ENCODE measurements at places on chromosomes 3 and 15.

GRCh38 chr3:72200332-72200731 lies 415.4 kb upstream of the PROK2 start:
- no peak for DNase-seq

DNA sequence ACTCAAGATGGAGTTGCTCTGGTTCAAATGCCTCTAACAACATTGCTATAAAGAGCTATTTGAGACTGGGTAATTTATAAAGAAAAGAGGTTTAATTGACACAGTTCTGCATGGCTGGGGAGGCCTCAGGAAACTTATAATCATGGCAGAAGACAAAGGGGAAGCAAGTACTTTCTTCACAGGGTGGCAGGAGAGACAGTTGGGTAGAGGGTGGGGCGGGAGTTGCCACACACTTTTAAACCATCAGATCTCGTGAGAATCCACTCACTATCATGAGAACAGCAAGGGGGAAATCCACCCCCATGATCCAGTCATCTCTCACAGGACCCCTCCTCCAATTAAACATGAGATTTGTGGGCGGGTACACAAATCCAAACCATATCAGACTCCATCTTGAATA lies 30.7 kb downstream of the MAP2K5 start:
- DNase-seq: no peak

DNA sequence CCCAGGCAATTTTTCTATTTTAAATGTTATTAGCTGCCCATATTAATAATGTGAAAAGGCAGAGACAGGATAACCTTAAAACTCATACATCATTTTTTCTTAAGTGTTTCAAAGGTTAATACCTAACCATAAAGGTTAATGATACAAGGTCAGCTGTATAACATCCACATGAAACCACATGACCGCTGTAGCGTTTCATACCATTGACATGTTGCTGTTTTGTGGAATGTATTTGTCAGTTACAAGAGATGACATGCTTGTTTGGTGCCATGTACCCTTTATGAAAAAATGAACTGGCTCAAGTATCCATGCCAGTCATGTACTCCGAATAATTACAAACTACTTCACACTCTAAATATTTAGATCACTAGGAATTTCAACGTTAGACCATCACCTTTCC lies 207.4 kb downstream of the FMN1 start:
- no peak for DNase-seq

- peak; percentile 49 for DNase-seq
Measured at GRCh38 chr3:47016934-47017435, 37.5 kb downstream of the NBEAL2 start.

DNA sequence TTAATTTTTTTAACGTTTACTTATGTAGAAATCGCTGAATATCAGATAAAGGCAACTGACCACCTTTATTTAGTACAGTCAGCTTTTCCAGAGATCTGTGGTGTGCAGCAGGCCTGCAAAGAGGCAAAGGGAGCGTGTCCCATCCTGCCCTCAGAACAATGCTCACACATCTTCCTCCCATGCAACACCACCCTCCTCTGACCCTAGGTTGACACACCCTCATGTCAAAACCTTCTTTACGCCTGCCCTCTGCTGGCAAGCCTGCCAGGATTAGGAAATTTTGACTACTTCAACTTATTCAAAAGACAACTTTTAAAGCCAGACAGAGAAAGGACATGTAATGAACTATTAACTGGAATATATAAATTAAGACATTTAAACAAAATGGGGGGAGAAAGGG lies 513.7 kb downstream of the FOXP1 start:
- DNase-seq: peak; percentile 78

GRCh38 chr3:181330821-181331563 lies 341.5 kb upstream of the DNAJC19 start:
- DNase-seq: no peak

DNA sequence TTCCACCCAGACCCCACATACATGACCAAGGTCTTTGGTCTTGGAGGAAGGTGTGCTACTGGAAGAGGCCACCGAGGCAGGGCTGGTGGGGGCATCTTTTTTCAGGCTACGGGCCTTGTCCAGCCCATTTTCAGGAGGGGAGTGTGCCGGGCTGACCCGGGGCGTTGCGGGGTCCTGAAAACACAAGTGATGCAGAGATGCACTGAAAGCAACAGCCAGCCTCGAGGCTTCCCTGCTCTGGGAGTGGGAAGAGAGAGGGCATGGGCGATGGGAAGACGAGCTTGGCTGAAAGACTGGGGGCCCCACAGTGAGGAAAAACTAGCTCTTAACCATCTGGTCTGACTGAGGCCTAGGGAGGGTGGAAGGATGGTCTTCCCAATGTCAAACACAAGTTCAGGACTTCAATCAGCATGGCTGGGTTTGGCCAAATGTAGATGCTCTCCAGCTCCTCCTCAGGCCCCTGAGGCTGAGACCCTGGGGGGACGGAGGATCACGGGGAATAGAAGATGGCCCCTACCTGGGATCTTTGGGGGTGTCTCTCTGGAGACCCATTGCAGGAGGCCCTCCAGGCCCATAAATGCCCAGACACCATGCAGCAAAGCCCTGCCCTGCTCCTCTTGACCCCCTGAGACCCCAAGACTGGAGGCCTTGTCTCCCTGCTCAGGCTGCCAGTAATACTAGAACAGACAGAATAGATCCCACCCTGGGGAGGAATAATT lies 38.9 kb downstream of the TLE3 start:
- no peak for DNase-seq

GRCh38 chr3:39103791-39104552 lies 3.5 kb downstream of the GORASP1 start:
- DNase-seq: no peak

- no peak for DNase-seq
Measured at GRCh38 chr15:25866874-25867273, 3.7 kb upstream of the ATP10A start.

- no peak for DNase-seq
Measured at GRCh38 chr15:92336419-92336987, 57.2 kb upstream of the ST8SIA2 start.

GRCh38 chr3:141015481-141015880 lies 35.7 kb upstream of the SPSB4 start:
- DNase-seq: no peak

GRCh38 chr3:148599481-148599880 lies 98.2 kb upstream of the AGTR1 start:
- no peak for DNase-seq

DNA sequence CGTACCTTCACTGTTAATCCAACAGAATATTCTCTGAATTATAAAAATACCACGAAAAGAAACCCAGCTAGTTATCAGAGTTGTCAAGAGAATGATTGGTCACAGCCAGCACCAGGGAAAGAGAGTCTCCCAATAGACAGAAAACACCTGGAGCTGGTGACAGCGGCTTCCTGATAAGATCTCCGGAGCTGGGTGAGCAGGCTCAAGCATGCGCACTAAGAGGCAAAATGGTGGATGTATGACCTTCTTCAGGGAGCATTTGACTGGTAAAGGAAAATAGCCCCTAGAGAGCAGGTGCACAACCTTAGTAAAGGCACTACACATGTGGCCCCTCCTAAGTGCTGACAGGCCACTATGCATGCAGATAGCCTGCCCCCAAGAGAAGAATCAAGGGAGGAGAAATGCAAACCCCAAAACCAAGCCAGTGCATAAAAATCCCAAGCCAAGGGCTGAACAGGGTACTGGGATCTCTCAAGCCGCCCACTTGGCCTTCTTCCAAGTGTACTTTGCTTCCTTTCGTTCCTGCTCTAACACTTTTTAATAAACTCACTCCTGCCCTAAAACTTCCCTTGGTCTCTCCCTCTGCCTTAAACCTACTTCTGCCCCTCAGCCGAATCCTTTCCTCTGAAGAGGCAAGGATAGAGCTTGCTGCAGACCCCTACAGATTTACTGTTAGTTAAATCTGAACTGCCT lies 93.2 kb downstream of the UACA start:
- DNase-seq: no peak

GRCh38 chr15:27081676-27082418 lies 110.9 kb downstream of the GABRG3 start:
- no peak for DNase-seq

DNA sequence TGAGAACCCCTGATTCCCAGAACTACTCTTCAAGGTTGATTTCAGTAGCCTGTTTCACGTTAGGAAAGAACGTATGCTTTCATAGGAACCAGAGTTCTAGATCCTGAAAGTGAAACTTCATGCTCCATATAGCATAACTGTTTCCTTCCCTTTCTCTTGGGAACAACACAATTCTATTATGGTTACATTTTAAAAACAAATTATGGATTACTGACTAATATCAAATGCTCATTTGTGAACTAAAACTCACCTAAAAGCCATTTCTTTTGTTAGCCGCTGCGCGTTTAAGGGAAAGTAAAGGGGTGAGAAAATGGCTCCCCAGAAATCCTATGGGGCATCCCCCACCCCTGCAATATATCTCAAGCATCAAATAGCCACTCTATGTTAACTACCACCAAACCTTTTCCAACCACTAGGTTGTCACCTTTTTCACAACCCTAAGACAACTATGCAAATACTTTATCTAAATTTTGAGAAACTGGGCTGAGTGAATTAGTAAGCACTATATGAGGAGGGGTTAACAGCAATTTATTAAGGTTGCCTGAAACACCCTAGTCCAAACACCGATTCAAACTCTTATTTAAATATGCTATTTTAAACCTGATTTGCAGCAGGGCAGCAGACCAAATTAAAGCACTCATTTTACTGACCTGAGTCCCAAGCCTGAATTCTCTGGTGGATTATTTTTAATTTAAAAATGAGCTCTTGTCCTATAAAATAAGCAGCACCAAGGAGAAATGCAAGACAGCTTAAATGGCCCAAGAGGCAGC lies 2.4 kb downstream of the SIAH2 start:
- peak; percentile 46 for DNase-seq

- no peak for DNase-seq
Measured at GRCh38 chr3:56054844-56055243, 413.4 kb downstream of the ERC2 start.

GRCh38 chr15:33584797-33585196 lies 274.0 kb downstream of the RYR3 start:
- DNase-seq: no peak

GRCh38 chr15:65033659-65034269 lies 4.3 kb upstream of the MTFMT start:
- DNase-seq: peak; percentile 42

- no peak for DNase-seq
Measured at GRCh38 chr15:76575274-76575673, 238.7 kb downstream of the ISL2 start.

GRCh38 chr3:52372822-52373504 lies 56.8 kb downstream of the DNAH1 start:
- DNase-seq: no peak

DNA sequence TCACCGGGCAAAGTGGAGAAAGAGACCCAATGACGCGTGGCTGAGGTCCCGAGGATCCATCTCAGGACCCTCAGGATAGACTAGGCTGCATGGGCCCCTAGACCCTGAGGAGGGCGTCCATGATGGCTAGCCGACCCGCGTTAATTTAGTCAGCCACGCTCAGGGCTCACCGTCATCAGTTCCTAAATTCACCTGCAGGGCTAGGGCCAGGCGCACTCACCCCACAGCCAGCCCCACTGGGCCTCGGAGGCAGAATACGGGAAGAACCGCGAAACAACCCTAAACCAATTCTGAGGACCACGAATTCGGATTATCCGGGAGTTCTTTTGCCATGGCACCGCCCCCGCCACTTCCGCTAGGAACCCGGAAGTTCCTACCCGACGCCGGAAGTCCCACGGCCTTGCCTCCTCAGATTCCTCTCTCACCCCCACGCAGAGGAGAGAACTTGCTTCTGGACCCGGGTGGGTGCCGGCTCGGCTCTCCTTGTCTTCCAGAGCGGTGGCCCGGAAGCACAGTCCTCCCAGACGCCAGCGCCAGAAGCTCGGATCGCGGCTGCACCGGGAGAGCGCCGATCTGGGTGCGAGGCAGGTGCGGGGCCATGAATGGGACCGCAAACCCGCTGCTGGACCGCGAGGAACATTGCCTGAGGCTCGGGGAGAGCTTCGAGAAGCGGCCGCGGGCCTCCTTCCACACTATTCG lies at the start of the genes EAF1 and METTL6:
EAF1 (plus strand) TSS at position 417 of the 699 bp plus-strand sequence; CDS start at position 599, 182 bp downstream.
METTL6 (minus strand) TSS at position 363 of the 699 bp plus-strand sequence. CDS start 1,033 bp downstream, outside the sequence.
- peak; percentile 82 for DNase-seq

- no peak for DNase-seq
Measured at GRCh38 chr3:54873059-54874010, 54.5 kb downstream of the LRTM1 start.

- no peak for DNase-seq
Measured at GRCh38 chr15:48466079-48466478, 134.8 kb downstream of the DUT start.

- no peak for DNase-seq
Measured at GRCh38 chr3:192850451-192850981, 67.1 kb downstream of the MB21D2 start.

GRCh38 chr3:2976212-2976611 lies 134.0 kb downstream of the IL5RA start:
- no peak for DNase-seq

- DNase-seq: no peak
Measured at GRCh38 chr3:168782193-168782592, 686.5 kb upstream of the GOLIM4 start.

DNA sequence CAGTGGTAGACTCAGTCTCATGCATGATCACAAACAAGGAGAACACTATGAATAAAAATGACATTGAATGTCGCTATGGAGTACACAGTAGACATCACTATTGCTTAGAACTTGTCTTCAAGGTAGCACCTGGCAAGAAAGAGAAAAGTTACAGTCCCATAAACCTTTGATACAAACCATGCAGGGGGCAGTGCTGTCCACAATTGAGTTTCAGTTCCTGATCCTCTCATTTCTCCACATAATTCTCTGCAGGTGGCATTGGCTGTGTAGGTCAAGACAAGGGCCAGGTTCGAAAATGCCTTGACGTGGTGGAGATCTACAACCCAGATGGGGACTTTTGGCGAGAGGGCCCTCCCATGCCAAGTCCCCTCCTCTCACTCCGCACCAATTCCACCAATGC lies 47.9 kb downstream of the KBTBD12 start:
- DNase-seq: no peak

GRCh38 chr3:34109021-34109420 lies 310.6 kb downstream of the PDCD6IP start:
- no peak for DNase-seq

DNA sequence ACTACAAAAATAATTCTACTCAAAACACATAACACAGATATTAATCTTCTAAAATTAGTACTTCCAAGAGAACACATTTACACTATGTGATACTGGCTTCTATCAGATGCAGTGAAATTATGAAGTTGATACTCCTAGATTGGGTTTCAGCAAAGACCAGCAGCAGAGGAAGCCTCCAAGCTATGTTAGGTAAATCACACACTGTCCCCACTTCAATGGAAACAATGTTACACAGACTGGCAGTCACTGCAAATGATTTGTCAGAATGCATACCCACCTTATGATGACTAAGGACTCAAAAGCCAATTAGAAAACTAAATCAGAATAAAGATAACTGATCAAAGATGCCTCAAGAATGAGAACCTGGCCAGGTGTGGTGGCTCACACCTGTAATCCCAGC lies 90.1 kb upstream of the MYO5C start:
- DNase-seq: no peak

DNA sequence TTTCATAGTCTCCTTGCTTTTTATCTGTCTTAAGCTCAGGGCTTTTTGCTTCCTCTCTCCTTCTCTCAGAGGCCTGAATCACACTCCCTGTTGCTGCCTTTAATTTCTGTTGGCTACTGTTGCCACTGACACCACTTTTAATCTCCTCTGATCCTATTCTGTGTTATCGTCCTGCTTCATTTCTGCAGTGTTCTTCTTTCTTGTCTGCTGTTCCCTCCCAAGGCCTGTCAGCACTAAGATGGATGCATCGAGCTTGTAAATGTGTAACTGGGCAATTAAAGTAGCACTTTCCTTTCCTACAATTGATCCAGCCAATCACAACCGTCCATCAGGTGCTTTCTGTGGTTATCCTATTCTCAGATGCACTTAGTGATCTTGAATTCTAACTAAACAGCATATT lies 71.3 kb upstream of the VEPH1 start:
- DNase-seq: no peak

Measured in CD4-positive, alpha-beta T cell treated with Interleukin-15 for 4 hours (primary cell).